RWPE1 (cell line): ENCODE measurements at places on chromosomes 7 and 10.

DNA sequence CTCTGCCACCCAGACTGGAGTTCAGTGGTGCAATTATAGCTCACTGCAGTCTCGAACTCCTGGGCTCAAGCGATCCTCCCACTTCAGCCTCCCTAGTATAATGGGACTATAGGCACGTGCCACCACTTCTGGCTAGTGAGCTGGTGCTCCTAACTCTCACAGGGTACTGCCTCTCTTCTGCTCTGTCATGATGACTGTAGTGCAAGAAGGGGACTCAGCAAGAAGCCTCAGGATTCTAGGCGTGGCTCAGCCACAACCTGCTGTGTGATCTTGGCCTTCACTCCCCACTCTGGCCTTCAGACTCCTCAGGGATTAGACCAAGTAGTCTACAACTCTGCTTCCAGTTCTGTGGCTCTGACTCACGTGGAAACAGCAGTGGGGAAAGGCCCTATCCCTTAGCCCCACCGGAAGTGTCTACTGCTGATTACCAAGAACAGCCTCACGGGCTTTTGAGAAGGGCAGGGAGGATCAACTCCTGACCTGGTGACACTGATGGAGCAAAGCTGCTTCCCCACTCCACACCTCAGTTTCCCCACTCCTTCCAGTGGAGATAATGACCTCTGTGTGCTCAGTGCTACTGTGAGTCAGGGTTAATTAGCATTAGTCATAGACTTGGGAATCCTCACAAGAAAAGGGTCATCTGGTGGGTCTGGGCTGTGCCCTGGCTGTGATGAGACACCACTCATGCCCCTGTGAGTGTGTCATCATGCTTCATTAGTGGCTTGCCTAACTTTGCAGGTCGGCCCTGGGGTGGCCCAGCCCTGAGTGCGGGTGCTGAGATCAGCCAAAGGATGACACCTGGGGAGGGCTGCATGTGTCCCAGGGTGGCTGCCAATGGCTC lies 41.1 kb downstream of the ZC3HC1 start:
- DNase-seq, result peak; percentile 82

GRCh38 chr7:9026121-9026520 lies 592.7 kb downstream of the NXPH1 start:
- DNase-seq, result no peak

DNA sequence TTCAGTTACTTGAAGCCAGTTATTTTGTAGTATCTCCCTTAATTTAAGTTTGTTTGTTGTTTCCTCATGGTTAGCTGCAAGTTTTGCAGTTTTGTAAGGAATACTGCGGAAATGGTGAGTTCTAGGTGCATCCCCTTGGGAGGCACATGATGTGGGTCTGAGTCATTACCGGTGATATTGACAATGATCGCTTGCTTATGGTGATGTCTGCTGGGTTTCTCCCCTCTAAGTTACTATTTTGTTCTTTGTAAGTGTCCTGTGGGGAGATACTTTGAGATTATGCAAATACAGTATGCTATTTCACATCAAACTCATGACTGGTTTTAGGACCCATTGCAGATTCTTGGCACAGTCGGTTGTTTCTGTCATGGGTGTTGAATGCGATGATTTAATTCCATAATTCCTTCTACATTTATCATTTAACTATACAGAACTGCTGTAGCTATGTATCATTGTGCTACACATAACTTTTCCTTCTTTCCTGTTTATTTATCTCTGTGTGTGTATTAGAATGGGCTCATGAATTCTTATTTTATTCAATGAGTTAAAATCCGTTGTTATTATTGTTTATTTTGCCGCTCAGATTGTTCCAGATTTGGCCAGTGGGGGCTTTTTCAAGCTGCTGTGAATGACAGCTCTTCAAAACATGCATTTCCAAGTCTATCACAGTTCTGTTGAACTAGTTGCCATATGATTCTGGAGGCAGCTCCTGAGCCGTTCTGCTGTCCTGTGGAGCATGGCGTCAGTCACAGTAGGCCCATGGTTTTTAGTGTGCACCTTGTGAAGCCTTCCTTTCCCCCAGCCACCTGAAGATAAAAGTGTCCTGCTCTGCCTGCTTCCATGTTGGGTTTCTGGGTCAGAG lies 18.4 kb downstream of the TSPAN14 start:
- DNase-seq, result peak; percentile 90

DNA sequence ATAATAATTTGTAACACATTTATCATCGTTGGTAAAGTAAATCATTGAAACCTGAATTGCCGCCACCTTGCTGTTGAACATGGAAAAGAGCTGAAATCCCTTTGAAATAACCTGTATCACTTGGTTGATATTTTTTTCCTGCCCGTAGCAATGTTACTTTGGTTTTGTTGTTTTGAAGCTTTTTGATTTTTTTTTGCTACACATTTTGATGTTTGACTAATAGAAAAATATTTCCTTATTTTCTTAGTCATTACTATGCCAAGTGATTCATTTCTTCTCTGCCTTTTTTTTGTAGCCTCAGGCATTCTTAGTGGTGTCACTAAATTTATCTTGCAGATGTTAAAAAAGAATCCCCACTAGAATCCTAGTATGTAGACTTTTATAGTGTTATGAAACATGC lies 235.1 kb upstream of the MEOX2 start:
- peak; percentile 3 for DNase-seq

DNA sequence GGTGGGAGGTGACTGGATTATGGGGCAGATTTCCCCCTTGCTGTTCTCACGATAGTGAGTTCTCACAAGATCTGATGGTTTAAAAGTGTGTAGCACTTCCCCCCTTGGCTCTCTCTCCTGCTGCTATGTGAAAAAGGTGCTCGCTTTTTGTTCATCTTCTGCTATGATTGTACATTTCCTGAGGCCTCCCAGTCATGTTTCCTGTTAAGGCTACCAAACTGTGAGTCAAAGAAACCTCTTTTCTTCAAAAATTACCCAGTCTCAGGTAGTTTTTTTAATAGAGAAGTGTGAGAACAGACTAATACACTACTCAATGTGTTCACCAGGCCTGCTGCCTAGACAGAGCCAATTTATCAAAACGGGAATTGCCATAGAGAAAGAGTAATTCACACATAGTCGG lies 49.7 kb downstream of the SDHAF3 start:
- DNase-seq, result no peak
